ENCODE measurements at places on chromosomes 16 and 17.
A peak's percentile ranks its signal among the peaks of the same experiment; 100 is the strongest.

- no peak overlapping the region for H3K27ac ChIP-seq
- no peaks in the 10 kb centered on the region for H3K36me3 ChIP-seq
- H3K27me3 ChIP-seq = no peaks in the 10 kb centered on the region
- no peak for DNase-seq
- H3K4me3 ChIP-seq = no peak overlapping the region
- H3K4me1 ChIP-seq = no peaks in the 10 kb centered on the region
Measured at GRCh38 chr16:28943281-28943680, 7.5 kb upstream of the NFATC2IP start.

DNA sequence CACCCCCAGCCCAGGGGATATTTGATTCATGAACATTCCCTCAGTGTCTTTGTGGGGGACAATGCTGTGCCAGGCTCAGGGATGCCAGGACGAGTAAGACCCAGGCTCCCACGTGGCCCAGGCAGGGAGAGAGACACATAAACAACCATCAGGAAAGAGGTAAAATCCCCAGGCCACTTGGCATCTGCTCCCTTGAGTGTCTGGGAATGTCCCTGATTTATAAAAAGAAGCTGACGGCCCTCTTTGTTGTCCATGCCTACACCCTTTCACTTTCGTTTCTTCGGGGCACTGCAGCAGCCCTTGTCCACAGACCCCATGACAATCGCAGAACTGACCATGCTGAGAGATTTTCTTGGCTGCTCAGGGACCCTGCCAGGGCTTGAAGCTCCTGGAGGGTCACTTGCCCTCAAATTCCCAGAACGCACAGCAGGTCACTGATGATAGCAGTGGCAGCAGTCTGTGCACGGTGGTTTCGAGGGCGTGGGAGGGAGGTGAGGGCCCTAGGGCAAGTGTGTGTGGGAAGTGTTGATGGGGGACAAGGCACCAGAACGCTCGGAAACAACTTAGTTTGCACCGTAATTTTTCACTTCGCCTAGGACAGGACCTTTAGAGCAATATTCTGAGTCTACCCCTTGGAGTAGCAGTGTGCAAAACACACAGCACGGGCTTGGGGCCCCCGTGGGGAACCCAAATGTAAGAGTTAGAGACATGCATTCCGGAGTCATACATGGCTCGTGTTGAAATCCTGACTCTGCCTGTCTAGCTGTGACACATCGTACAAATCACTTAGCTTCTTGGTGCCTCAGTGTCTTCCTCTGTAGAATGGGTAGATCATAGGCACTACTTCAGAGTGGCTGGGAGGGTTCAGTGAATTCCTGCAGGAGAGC, 4.7 kb downstream of the NOD2 start:
- no peak overlapping the region for H3K4me3 ChIP-seq
- no peak overlapping the region for H3K27ac ChIP-seq
- H3K27me3 ChIP-seq = peaks cover 6% of the 10 kb centered on the region
- no peak for DNase-seq
- H3K36me3 ChIP-seq = no peaks in the 10 kb centered on the region
- no peaks in the 10 kb centered on the region for H3K4me1 ChIP-seq

- peaks cover 4% of the 10 kb centered on the region for H3K27me3 ChIP-seq
- no peak overlapping the region for H3K27ac ChIP-seq
- H3K4me1 ChIP-seq = peaks cover 12% of the 10 kb centered on the region
- no peak overlapping the region for H3K4me3 ChIP-seq
Measured at GRCh38 chr16:85718153-85718477, 29.4 kb upstream of the GINS2 start.

GRCh38 chr17:76499267-76499667, 2.0 kb downstream of the RHBDF2 start:
- no peaks in the 10 kb centered on the region for H3K27me3 ChIP-seq
- H3K4me1 ChIP-seq = peaks cover 28% of the 10 kb centered on the region
- peak overlapping the region; percentile 56 for H3K27ac ChIP-seq
- DNase-seq = no peak
- no peaks in the 10 kb centered on the region for H3K36me3 ChIP-seq

DNA sequence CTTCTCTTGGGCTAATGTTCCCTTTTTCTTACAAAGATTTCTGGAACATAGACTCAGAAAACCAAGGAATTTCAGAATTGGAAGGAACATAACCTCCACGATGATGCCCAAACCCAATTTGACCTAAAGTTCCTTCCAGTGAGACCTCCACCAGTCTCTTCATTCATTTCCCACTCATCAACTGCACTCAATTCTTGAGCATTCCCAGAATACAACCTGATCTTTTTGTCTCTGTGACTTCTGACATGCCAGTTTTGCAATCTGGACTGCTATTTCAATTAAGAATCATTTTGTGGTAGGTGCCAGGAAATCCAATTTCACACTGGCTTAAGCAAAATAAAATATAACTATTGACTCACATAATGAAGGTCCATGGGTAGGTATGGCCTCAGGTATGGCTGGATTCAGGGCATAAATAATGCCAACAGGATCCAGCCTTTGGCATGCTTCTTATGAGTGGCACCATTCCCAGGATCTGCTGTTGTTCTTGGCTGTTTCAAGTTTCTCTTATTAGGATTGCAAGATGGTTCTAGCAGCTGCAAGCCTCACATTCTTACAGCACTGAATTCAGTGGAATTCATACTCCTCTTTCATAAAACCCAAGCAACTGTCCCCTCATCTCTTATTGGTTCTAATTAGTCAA, 184.3 kb downstream of the HS3ST4 start:
- no peak for DNase-seq
- H3K27ac ChIP-seq = no peak overlapping the region
- no peaks in the 10 kb centered on the region for H3K4me1 ChIP-seq
- H3K27me3 ChIP-seq = no peaks in the 10 kb centered on the region
- no peaks in the 10 kb centered on the region for H3K36me3 ChIP-seq

GRCh38 chr16:84942786-84943185, 68.5 kb downstream of the ZDHHC7 start:
- no peaks in the 10 kb centered on the region for H3K36me3 ChIP-seq
- peaks cover 17% of the 10 kb centered on the region for H3K4me1 ChIP-seq
- no peak for DNase-seq
- no peak overlapping the region for H3K27ac ChIP-seq
- no peak overlapping the region for H3K4me3 ChIP-seq

DNA sequence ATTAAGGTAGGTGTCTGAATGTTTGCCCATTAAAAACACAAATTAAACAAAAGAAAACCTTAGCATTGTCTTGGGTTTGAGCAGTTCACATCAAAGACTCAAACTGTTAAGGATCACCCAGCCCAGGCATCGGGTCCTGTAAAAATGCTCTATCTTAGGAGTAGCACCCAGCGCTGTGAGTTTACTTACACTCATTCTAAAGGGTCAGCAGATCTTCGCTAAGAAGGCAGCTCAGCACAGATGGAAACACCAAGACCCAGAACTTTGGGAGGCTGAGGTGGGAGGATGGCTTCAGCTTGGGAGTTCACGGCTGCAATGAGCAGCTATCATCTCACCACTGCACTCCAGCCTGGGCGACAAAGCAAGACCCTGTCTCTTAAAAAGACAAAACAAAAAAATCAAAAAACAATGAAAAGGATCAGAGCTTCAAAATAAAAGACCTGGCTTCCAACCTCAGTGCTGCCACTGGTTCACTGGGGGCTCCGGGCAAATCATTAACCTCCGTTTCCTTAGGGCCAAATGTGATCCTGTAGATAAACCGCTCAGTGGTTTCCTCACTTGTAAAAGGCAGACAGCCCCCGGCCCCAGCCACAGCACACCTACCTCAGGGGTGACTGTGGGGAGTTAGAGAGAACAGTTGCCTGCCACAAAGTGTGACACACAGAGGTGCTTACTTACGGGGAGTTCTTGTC, 11.1 kb downstream of the COG1 start:
- no peaks in the 10 kb centered on the region for H3K27me3 ChIP-seq
- no peak overlapping the region for H3K4me3 ChIP-seq
- no peak for DNase-seq
- H3K27ac ChIP-seq = peak overlapping the region; percentile 61
- H3K4me1 ChIP-seq = peaks cover 20% of the 10 kb centered on the region

- peak overlapping the region; percentile 80 for H3K27ac ChIP-seq
- H3K27me3 ChIP-seq = no peaks in the 10 kb centered on the region
- H3K36me3 ChIP-seq = no peaks in the 10 kb centered on the region
- peak; percentile 68 for DNase-seq
- no peak overlapping the region for H3K4me3 ChIP-seq
- peaks cover 23% of the 10 kb centered on the region for H3K4me1 ChIP-seq
Measured at GRCh38 chr16:75754141-75754540, 27.9 kb upstream of the CPHXL start.

GRCh38 chr16:80924372-80924978, 82.2 kb downstream of the CMC2 start:
- no peaks in the 10 kb centered on the region for H3K36me3 ChIP-seq
- no peak overlapping the region for H3K27ac ChIP-seq
- no peak overlapping the region for H3K4me3 ChIP-seq
- peak; percentile 75 for DNase-seq

DNA sequence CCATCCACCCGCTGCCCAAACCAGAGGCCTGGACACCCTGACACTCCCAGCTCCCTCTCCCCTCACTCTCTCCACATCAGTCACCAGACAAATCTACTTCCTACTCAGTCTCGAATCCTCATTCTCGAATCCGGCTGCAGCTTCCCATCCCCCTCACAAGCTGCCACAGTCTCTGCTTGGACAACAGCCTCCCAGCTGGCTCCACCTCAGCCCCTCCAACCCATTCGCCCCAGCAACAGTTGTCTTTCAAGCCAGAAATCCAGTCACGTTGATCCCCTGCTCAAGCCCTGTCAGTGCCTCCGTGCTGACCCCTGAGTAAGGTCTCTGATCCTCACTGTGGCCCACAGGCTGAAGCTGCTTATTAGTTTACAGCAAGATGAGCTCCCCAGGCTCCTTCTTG, 44.2 kb upstream of the MTSS2 start:
- peaks cover 20% of the 10 kb centered on the region for H3K4me1 ChIP-seq
- no peak overlapping the region for H3K27ac ChIP-seq
- H3K4me3 ChIP-seq = no peak overlapping the region

GRCh38 chr16:86664522-86665318, 86.4 kb downstream of the FOXL1 start:
- peaks cover 16% of the 10 kb centered on the region for H3K4me1 ChIP-seq
- no peaks in the 10 kb centered on the region for H3K36me3 ChIP-seq
- peak overlapping the region; percentile 99 for H3K27ac ChIP-seq
- no peak overlapping the region for H3K4me3 ChIP-seq
- no peaks in the 10 kb centered on the region for H3K27me3 ChIP-seq

- no peaks in the 10 kb centered on the region for H3K36me3 ChIP-seq
- H3K4me3 ChIP-seq = no peak overlapping the region
- no peak overlapping the region for H3K27ac ChIP-seq
- H3K4me1 ChIP-seq = no peaks in the 10 kb centered on the region
Measured at GRCh38 chr17:73657473-73658116, 13.3 kb upstream of the SDK2 start.

DNA sequence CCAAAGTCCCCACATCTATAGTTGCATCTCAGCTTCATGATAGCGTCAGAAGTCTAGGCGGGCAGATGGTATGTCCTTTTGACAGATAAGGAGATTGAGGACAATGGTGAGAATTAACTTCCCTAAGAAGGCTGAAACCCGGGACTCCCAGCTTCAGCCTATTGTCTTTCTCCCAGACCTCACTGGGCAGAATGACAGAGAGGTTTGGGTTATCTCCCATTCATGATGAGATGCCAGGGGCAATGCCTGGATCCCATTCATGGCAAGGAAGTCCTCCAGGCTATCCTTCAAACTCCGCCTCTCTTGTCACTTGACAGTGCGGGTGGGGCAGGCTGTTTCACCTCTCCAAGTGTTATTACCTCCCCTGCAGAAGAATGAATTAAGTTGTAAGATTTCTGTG, 100.3 kb downstream of the IRX5 start:
- H3K27me3 ChIP-seq = no peaks in the 10 kb centered on the region
- DNase-seq = no peak
- no peaks in the 10 kb centered on the region for H3K4me1 ChIP-seq
- H3K36me3 ChIP-seq = no peaks in the 10 kb centered on the region

GRCh38 chr17:81491181-81491581, 21.4 kb downstream of the ACTG1 start:
- H3K27ac ChIP-seq = peak overlapping the region; percentile 37
- no peaks in the 10 kb centered on the region for H3K27me3 ChIP-seq
- no peaks in the 10 kb centered on the region for H3K36me3 ChIP-seq
- DNase-seq = peak; percentile 73
- peaks cover 36% of the 10 kb centered on the region for H3K4me1 ChIP-seq

GRCh38 chr16:72202014-72202413, 30.1 kb upstream of the PMFBP1 start:
- peak overlapping the region; percentile 7 for H3K27ac ChIP-seq
- peaks cover 8% of the 10 kb centered on the region for H3K4me1 ChIP-seq
- no peaks in the 10 kb centered on the region for H3K36me3 ChIP-seq
- H3K4me3 ChIP-seq = no peak overlapping the region

DNA sequence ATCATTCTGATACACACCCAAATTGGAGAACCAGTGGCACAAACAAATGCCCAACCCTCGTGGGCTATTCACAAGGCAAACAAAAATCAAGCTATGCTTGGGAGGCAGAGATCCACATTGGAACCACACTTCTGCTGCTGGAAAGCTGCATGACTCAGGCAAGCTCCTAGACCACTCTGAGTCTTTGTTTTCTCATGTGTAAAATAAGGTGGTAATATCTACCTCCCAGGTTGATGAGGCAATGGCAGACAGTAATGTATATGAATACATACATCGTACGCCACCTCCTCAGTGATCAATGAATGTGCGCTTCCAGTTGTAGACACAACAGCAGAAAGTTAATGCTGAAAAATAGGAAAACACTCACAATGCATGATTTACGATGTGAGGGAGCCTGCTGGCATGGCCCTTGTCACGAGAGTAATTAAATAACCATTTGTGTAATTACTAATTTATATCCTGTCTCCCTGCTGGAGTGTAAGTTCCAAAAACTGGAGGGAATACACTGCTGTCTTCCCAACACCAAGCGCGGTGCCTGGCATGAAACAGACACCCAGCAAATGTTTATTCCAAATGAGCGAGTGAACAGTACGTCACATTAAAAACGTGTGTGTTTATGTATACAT, 69.9 kb upstream of the HSBP1 start:
- H3K27ac ChIP-seq = no peak overlapping the region
- no peaks in the 10 kb centered on the region for H3K4me1 ChIP-seq

DNA sequence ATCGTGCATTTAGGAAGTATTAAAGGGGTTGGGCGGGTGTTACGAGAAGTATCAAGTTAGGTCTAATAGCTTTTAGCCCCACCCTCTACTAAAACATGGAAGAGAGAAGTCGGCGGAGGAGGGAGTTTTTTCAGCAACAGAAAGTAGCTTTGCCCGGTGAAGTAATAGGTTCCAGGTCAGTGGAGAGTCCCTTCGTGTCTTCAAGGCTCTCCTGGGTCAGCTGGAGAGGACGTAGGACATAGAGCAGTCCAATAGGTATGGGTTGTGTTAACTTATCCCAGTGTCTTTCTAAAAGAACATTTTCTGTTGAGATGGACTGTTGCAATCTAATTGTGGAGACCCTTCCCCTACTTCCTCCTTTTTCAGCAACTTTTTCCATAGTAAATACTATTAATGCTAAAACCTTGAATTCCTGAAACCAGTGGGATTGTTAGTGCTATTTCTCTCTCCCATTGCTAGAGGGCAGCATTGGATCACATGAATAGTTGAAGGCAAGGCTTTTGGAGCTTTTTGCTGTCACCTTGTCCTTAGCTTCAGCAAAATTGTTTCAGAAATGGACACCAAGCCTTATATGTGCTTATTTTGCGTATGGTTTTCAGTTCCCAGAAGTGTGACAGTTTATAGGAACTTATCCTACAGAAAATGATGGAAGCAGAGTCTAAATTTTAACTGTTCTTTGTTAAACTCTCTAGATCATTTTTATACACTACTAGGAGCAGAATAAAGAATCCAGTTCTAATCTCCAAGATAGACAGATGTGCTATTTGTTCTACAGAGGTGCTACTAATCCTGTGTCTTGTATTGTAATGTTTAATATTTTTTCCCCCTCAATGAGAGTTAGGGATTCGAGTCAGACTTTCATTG, 38.4 kb downstream of the UTP18 start:
- no peak overlapping the region for H3K27ac ChIP-seq
- H3K4me3 ChIP-seq = no peak overlapping the region
- H3K27me3 ChIP-seq = no peaks in the 10 kb centered on the region
- peaks cover 10% of the 10 kb centered on the region for H3K4me1 ChIP-seq
- peak; percentile 65 for DNase-seq
